ENCODE measurements at places on chromosomes 1 and 21.

GRCh38 chr1:202315576-202316168 is 26.1 kb downstream of the UBE2T start:
- peak; percentile 92 for DNase-seq

DNA sequence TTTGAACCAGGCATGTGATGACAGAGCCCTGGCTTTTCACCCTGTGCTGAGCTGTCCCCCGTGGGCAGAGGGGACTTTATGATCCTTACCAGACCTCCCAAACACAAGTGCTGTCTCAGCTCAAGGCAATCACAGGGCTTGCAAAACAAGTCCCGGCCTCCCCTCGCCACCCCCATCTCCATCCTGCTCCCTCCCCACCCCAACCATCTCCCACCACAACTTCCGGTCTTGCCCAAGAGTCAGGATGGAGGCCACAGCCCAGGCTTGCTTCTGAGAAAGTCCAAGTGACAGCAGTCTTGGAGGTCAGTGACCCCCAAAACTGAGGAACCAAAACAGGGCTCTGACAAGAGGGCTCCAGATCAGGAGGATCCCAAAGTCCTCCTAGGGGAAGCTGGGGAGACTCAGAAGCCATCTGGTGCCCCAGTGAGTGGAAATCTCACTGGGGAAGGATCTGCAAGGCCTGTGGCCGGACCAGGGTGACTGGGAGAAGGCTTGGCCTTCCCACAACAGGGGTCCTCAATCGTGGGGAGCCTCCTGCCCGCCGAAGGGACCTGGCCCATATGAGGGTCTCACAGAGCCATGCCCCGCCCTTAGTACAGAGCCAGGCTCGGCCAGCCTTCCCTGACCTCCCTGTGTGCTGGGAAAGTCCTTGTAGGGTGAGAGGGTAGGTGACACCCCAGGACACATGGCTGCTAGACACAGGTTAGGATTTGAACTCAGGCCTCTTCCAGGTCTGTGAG is 4.5 kb upstream of the SDC3 start:
- peak; percentile 41 for DNase-seq

DNA sequence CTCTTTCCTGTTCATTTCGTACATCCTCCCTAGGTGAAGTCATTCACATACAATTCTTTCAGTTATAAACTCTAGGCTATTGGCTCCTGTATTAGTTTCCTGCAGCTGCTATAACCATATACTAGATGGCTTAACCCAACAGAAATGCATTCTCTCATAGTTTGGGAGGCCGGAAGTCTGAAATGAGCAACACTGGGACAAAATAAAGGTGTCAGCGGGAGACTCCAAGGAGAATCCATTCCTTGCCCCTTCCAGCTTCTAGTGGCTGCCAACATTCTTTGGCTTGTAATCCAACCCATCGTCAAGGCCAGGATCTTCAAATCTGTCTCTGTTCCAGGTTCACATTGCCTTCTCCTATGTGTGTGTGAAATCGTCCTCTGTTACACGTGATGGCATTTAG is 71.3 kb downstream of the TOR3A start:
- DNase-seq = no peak

DNA sequence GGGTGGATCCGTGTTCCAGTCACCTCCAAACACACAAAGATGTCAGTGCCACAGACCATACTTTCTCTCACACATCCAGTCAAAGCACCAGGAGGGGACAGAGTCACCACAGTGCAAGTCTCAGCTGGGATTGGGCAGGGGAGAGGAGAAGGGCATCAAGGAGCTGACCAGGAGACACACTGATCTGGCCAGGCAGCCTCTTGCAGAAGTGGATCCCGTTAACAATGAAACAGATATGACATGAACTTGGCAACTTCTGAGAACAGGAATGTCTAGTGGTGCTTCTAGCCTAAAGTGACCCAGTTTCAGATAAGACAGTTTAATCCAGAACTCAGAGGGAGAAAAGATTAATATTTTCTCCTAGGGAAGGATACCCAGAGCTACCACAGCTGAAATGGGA is 71.0 kb downstream of the HIVEP3 start:
- DNase-seq = no peak

GRCh38 chr1:162626094-162626493 is 6.2 kb upstream of the DDR2 start:
- DNase-seq = no peak

DNA sequence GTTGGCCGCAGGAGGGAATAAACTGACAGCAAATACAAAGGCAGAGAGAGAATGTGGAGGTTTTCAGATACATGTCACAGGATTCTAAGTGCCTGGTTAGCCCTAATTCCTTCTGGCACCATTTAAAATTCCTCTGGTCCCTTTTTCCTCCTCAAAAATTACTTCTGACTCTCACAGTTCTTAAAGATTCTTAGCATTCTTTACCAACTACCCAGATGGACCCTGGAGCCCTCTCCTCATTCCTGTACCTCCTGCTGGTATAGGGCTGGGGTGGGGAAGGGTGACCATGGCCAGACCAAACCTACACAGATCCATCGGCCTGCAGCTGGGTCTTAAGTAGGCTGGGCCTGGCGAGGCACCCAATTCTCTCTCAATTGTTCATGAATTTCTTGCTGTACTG is 7.2 kb downstream of the MKNK1 start:
- no peak for DNase-seq

GRCh38 chr1:6912518-6912917 is 127.3 kb downstream of the CAMTA1 start:
- DNase-seq = no peak

- no peak for DNase-seq
Observed at GRCh38 chr1:6783936-6784559, 1.2 kb upstream of the CAMTA1 start.

- no peak for DNase-seq
Observed at GRCh38 chr1:164757625-164758024, 198.6 kb downstream of the PBX1 start.

- peak; percentile 67 for DNase-seq
Observed at GRCh38 chr1:1004780-1005697, 5.1 kb upstream of the HES4 start.

GRCh38 chr1:239952348-239953308 is 139.1 kb upstream of the FMN2 start:
- no peak for DNase-seq

DNA sequence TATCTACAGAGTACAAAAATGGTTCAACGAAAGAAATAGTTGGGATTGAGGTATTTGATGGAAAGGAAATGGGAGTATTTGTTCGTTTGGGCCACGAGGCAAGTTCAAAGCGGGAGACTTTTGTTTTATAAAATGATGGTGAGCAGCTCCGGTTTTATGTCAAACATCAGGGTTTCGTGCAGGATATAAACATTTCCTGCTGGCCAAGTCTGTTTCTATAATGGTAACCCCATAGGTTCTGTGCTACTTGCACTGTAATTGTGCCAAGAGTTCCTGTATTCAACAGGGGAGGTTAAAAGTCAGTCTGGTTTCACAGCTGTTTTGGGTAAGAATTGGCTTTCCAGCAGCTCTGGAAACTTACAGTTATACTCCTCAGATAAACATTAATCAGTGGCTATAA is 290.3 kb upstream of the NRIP1 start:
- DNase-seq = no peak

DNA sequence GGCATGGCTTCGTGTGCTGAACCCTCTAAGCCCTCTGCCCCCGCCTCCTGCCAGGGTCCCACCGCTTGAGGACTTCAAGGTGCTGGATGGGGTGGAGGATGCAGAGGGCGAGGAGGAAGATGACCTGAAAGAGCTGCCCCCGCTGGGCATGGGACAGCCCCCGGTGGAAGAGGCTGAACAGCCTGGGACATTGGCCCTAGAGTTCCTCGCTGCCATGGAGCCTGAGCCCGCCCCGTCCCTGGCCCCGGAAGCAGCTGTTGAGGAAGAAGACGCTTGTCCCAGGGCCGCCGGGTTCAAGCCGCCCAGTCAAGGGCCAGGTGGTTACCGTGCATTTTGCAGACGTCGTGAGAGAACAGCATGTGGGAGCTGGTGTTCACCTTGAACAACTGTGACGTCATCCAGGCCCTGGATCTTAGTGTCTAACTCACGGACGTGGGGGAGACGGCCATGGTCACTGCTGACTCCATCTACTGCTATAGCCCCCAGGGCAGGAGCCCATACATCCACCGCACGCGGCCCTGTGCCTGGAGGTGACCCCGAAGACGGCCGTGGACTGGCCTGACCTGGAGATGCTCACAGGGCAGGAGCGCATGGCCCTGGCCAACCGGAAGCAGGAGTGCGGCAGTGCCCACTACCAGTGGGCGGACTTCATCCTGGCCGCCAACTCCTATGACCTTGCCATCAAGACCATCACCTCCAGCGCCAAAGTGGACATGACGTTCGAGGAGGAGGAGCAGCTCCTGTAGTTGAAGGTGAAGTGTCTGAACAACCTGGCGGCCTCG is 90.1 kb downstream of the PPP1R12B start:
- no peak for DNase-seq

DNA sequence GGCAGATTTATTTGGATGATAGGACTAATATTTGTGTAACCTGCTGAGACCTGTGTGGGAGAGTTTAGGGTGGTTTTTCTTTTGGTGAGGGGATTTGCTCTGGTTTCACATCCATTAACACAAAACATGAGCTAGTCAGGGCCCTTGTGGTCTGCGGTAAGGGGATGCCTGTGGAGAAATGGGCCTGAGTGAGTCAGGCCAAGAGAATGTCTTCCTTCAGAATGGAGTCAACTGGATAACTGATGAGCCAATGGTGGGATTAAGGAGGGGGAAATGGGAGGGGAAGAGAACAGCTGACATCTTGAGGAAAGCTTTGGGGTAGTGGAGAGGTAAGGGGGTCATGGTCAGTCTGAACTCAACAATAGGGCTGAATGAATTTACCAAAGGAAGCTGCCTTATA is 13.9 kb downstream of the WNT2B start:
- no peak for DNase-seq

DNA sequence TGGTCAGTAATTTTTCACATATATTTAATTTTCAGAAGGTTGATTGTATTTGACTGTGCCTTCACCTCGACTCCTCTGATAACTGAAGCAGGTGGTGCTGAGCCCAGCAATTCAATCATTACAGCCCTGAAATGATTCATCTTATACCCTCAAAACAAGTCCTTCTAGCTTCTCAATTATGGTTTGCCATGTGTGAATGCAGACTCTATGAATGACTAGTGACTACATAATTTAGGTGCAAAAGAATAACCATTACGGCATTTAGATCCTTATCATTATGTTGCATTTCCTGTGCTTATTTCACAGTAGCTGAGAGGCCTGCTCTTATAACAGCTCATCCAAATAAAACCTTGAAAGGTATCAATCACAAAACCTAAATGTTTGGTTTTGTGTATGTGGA is 54.0 kb upstream of the COL11A1 start:
- DNase-seq = no peak

GRCh38 chr1:205677167-205677566 is 3.1 kb downstream of the SLC45A3 start:
- no peak for DNase-seq

GRCh38 chr1:28927648-28928313 is 13.4 kb downstream of the EPB41 start:
- no peak for DNase-seq

- no peak for DNase-seq
Observed at GRCh38 chr1:226764533-226764932, 25.5 kb upstream of the ITPKB start.

- no peak for DNase-seq
Observed at GRCh38 chr1:164155347-164155746, 403.6 kb upstream of the PBX1 start.

GRCh38 chr1:47755101-47755990 is 241.8 kb downstream of the TRABD2B start:
- no peak for DNase-seq

- DNase-seq = no peak
Observed at GRCh38 chr1:25204797-25205480, 27.4 kb downstream of the SYF2 start.

GRCh38 chr1:53909946-53910345 is 16.0 kb downstream of the DIO1 start:
- DNase-seq = no peak

GRCh38 chr1:11842154-11843041 is 5.2 kb downstream of the NPPA start:
- DNase-seq = peak; percentile 25

DNA sequence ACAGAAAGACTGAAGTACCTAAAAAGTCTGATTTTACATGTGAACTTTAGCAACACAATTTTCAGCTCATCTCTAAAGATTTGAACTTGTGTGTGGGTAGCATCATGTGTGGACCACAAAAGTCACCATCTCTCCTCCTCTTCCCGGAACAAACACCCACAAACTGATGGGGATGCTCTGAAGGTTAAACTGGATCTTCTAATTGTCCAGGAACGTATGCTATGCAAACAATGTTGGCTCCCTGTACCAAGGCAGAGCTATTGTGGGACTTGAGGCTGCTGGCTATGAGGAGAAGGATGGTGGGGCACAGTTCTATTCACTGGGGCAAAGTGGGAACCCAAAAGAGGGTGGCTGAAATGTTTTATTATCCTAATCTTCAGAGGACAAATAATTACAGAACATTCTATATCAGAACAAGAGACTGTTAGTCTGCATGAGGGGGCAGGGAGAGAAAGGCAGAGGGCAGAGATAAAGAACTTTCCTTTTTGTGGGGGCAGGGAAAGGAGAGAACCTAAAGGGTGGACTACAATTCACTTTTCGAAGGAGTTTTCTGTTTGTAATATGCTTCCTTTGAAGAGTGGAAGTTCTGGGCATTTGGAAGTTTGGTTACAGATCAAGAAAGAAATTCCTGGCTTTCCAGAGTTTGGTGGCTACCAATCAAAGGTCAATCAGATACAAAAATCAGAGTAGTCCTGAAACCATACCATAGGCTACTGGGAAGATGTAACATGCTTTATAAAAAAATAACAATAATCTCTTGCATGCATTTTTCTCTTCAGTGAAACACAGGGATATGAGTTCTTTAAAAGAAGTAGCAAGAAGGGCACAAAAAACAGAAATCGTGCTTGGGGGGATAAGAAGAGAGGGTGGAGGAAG is 62.9 kb downstream of the GADD45A start:
- DNase-seq = no peak

DNA sequence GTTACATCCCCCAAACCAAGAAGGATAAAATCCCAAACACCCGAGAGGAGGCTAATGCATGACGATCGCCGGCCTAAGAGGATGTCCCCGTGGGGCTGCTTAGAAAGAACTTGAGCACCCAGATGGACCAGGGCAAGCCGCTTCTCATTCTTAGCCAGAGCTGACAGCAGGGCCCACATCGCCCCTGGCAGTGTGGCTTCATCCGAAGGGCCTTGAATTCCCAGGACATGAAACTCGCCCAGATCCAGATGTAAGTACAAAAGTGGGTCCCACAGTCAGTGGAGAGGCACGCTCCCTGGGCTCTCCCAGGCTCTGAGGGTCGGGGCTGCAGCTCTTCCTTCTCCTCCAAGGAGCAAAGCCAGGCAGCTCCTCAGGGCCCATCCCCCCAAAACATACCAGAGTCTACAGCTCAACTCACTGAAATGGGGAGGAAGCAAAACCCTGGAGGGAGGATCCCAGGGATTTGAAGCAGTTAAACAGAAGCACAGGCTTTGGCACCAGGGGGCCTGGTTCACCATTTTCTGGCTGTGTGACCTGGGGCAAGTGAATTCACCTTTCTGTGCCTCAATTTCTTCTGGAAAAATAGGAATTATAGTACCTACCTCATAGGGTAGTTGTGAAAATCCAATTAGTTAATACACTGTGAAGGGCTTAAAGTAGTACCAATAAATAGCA is 85.6 kb downstream of the MAN1C1 start:
- DNase-seq = no peak
